ENCODE measurements at places on chromosomes 16 and 17.

GRCh38 chr16:81321039-81321438, 6.3 kb downstream of the GAN start:
- no peak for DNase-seq

DNA sequence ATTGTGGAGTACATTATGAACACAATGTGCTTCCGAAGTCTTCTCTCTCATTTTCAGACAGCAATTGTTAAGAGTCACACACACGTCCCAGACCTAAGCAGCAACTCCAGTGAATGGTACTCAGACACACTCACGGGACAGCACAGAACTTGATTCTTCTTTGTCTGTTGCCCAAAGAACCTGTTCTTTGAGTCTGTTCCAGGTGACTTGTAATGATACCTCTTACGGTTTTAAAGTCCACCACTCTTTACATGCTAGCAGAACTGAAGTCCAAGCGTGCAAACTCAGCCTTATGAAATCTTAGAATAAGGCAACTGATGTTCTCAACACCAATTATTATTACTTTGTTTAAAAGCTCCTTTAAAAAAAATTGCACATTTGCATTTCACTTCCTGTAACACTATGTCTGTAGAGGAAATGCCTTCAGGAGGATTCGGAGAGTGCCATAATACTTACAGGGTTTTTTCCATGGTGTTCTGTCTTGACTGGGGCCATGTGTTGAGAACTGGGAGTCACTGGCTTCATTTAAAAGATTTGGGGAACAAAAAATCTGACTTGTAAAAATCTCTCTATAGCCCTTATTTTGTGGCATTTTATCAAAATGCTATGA, 48.1 kb downstream of the MARF1 start:
- no peak for DNase-seq

DNA sequence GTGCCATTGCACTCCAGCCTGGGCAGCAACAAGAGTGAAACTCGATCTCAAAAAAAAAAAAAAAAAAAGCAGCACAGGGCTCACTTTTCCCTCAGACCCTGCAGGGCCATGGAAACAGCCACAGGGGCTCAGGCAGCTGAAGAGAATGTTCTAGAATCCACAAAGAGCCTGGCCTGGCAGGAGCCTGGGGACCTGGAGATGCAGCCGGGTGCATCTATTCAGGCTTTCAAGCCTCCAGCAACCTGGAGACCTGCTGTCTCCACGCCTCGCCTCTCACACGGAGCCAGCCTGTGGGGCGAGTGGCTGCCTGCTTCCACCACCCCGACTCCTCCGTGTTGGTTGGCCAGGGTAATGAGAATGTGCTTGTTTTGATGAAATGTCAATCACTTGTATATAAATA, 44.0 kb upstream of the MEAK7 start:
- DNase-seq: no peak

DNA sequence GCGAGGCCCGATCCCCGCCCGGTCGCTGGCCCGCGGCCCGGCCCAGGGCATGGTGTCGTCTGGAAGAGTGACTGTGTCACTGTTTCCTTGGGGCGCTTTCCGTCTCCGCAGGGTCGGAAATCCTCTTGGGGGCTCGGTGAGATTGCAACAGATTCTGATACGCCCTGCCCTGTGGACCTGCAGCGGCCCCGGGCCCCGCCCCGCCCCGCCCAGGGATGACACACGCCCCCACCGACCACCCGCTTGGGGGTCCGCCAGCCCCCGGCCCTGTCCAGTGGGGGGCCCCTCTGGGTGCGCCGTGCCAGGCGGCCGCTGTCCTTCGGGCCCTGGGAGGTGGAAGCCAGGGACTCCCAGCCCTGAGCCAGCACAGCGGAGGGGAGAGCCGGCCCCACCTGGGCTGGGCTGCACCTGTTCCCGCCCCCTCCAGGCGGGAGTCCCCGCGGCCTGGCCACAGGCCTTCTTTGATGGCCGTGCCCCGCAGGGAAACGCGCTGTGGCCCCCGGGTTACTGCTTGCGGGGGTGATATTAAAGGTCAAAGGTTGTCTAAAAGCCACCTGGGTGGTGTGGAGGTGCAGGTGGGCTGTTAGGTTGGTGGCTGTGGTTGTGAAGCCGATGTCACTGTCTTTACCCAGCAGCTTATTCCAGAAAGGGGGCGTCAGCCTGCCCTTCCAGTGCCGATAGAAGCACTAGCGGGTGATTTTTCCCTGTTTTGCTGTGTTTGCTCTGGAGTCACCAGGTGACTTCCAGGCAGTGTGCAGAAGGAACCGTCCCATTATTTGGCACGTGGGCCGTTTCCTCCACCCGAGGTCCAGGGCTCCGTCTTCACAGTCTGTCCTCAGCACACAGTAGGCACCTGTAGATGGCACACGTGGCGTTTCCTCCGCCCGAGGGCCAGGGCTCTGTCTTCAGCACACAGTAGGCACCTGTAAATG, 752 bp downstream of the TBC1D24 start:
- no peak for DNase-seq

DNA sequence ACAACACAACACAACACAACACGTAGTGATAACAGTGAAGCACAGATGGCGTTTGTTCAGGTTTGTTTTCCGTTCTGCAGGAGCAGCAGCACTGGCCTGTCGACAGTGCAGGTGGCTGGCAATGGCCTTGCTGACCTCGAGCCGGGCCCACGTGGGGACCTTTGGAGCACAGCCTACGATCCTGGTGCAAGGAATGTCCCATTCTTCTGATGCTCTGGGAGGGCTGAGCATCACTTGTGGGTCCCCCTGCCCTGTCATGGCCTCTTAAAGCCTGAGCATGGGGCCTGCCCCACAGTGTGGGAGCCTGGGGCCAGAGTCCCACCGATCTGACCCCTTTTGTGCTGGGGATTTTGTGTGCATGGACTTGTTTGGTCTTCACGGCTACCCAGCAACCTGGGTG, 6.8 kb downstream of the MAP2K3 start:
- no peak for DNase-seq

GRCh38 chr17:180381-181244, 837 bp downstream of the DOC2B start:
- no peak for DNase-seq

GRCh38 chr17:9880582-9880999, 24.5 kb downstream of the RCVRN start:
- DNase-seq: no peak
